HT1080 (cell line): ENCODE measurements at places on chromosomes 5 and 9. TPM values are rescaled to one million over a fixed set of nuclear protein-coding genes. Genes with fewer than 3 reads are reported as not detected.

DNA sequence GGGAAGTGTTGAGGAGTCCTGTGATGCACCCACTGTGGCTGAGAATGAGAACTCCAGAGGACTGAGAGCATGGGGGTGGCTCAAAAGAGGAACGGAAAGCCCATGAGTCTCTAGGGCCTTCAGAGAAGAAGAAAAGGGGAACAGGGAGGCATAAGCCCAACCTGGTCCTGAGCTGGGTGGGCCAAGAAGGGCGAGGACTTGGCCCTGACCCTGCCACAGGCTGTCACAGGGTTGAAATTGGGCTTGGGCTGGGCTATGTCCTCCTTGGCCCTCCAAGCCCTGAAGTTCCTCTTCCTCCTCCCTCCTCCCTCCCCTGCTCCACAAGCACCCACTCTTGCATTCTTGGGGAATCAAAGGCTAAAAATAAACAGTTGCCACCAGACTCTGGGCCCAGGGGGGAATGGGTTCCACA lies 49.3 kb upstream of the PPARGC1B start:
- DNase-seq, result no peak

GRCh38 chr5:111973961-111974360 lies 217.0 kb upstream of the NREP start:
- no peak for DNase-seq

GRCh38 chr5:153885141-153885540 lies 153.6 kb downstream of the FAM114A2 start:
- DNase-seq, result no peak

DNA sequence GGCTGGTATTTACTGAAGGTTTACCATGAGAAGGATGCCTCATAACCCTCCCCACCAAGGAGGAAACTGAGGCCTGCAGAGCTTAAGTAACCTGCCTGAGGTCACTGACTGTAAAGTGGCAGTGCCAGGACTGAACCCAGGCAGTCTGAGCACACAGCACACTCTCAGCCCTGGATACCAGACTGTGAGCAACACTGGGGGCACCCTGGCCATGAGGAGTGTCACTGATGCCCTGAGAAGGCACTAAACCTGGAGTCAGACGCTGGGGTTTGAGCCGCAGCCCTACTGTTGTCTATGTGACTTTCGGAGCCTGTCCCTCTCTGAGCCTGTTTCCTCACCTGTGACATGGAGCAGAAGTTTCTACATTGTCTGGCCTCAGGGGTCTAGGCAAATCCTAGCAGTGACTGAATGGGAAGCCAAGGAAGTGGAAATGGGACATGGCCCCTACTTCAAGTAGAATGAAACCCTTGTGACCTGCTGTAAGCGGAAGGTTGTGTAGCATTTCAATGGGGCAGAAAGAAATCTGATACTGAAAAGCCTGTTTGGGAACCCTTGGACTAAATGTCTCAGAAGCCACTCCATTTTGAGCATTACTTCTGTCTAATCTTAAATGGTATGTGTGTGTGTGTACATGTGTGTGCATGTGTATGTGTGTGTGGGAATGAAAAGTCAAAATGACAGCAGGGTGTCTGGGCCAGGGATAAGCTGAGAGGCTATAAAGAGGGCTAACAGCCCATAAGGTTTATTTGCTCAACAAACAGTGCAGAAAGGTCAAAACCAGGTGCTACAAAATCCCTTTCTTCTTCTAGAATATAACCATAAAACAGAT lies 36.0 kb downstream of the B4GALT1 start:
- DNase-seq, result no peak

DNA sequence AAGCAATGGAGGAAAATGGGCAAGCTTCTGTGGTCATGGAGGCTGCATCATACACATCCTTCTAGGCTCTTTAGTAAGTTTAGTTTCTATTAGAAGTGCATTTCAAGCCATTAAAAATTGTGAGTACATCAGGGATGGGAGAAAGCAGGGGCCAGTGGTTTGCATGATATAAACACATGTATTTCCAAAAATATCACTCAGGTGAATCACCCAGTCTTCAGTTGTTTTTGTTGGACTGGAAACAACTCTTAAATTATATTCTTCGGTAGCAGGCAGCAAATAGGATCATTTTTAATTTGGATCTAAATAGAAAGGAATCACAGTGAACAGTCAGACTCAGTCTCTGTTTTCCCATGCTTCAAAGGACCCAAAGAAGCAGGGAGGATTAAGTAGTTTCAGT lies 657.9 kb downstream of the TLR4 start:
- DNase-seq, result peak; percentile 53

DNA sequence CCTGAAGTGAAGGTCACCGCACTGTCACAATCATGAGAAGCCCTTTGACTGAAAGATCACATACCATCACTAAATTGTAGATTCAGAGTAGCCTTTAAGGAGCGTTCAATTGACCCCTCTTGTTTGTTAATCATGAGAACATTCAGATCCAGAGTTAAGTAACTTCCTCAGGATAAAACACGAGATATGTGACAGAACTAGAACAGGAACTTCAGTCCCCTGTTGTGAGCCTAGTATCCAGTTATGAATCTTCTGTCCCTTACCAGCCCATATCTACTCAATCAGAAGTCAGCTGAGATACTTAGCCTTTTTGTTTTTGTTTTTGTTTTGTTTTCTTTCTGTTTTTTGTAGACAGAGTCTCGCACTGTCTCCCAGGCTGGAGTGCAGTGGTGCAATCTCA lies 547.3 kb downstream of the DTWD2 start:
- no peak for DNase-seq

- no peak for DNase-seq
Observed at GRCh38 chr5:180540050-180540694, 46.0 kb downstream of the CNOT6 start.

- no peak for DNase-seq
Observed at GRCh38 chr9:112489039-112489546, 2.5 kb downstream of the KIAA1958 start.

- DNase-seq, result no peak
Observed at GRCh38 chr9:16214677-16215352, 655.7 kb downstream of the BNC2 start.

DNA sequence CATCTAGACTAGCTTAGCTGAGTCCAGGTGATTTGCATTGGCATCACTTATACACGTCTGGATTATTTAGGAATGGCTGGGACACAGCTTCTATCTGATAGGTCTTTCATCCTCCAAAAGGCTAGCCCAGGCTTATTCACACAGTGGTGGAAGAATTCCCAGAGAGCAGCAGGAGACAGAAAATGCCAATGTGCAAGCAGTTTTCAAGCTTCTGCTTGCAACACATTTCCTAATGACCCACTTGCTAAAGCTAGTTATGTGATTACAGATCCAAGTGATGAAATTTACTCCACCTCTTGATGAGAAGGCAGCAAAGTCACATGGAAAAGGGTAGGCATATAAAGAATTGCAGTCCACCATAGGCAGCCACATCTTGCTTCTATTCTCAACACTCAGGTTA lies 44.2 kb upstream of the MAST4 start:
- DNase-seq, result no peak

DNA sequence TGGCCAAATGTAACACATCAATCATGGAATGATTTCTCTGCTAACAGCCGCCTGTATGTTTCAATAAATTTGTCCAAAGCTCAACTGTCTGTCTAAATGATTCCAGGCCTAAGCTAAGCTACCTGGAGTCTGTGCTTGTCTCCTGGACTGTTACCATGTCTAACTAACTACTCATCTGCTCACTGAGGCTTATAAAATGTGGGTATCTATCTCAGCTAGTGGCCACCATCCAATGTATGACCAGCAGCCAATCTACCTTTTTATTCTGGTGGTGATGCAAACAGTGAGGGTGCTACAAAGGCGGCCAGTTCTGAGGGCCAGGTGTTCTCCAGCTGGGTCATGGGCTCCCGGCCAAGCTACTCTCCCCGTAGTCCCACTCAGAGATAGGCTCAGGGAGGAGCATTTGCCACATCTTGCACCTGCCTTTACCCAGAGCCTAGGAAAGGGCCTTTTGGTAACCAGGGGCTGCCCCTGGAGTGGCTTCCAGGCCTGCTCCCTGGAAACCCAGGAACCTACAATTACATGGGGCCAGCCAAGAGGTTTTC lies 59.1 kb downstream of the PFDN1 start:
- no peak for DNase-seq

DNA sequence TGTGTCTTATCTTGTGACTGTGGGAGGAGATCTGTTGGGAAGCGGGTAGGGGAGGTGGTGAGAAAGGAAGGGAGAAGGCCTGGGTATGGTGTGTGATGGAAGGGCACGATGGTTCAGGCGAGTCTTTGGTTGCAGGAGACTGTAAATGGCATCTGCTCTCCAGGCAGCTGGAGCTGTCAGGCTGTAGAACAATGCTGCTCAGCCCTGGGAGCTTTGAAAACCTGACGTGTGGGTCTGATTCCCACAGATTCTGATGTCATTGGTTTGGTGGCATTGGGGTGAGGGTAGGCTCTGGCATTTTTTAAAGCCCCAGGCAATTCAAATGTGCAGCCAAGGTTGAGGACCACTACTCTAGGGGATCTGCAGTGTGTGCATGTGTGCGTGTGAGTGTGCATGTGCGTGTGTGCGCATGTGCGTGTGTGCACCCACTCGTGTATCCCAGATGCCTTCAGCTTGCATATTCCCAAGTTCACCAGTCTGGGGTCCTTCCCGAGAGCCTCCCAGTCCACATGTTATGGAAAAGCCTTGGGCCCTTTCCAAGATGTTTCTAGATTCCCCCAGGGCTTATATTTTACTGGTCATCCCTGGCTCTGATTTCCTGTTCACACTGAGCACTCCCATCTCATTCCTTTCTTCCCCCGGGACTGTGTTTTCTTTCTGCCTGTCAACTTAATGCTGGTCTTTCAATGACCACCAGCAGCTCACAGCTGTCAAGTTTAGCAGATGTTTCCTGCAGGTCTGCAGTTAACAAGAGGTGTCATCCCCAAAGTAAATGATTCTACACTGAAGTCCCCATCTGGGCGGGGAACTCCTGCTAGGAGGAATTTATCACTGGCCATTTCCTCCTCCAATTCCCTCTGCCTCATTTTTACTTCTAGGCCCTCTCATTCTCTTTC lies 34.0 kb downstream of the BOD1 start:
- DNase-seq, result no peak

GRCh38 chr5:126849101-126849678 lies 72.3 kb downstream of the LMNB1 start:
- no peak for DNase-seq

GRCh38 chr5:167140548-167141291 lies 1150.7 kb upstream of the WWC1 start:
- DNase-seq, result no peak

DNA sequence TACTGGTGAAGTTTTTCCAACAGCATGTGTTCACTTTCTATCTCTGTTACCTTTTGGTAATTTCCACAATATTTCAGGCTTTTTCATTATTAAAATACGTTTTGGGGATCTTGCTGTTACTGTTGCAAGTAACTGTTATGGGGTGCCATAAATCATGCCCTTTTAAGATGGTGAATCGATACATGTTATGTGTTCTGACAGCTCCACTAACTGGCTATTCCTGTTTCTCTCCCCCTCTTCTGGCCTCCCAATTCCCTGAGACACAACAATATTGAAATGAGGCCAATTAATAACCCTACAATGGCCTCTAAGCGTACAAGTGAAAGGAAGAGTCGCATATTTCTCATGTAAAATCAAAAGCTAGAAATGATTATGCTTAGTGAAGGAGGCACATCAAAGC lies 13.1 kb upstream of the MSH3 start:
- DNase-seq, result no peak

DNA sequence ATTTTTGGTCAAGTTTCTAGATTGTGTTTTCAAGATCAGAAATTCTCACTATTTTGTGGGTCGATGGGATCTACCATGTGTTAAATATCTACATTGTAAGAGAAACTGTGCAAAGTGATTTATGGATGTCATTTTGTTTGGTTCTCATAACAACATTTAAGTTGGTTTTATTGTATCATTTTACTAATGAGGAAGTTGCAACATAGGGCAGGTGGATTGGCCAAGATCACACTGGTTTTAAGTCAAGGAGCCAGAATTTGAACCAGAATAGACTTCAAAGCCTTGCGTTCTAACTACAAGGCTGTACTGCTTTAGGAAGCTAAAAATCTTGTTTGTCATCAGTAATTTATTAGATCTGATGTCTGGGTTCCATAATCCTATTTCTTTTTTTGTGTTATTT lies 23.4 kb downstream of the SH3TC2 start:
- DNase-seq, result no peak

DNA sequence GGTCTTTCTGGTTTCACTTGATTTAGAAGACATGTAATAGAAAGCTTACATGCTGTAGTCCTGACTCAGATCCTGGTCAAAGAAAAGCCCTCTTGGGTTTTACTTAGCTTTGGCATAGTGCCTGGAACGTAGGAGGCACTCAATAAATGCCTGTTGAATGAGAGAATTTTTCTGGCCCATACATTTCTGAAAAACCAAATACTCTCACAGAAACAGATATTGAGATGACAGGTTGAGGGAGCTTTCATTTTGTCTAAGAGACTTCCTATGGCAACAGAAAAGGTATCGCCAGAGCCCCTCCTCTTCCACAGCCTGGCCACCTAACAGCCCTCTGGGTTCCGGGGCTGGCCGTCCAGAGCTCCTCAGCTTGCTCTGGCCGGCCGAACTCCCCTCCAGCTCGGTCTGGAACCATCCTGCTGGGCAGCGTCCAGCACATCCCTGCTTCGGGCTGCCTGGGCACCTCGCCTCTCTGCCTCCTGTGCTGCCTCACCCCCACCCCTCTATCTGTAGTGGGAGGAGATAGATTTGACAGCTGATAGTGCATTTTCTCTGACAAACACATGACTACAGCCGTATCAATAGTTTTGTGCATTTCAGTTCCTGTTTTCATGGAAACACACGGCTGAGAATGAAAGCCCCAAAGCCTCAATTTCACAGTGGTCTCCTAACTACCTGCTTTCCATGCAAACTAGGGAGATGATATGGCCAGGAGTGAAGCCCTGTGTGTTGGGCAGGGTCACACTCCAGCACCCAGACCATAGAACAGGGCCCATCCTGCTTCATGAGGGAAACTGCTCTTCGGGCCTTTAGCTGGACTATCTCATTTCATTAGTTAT lies 1.1 kb downstream of the IL4 start:
- DNase-seq, result peak; percentile 83

DNA sequence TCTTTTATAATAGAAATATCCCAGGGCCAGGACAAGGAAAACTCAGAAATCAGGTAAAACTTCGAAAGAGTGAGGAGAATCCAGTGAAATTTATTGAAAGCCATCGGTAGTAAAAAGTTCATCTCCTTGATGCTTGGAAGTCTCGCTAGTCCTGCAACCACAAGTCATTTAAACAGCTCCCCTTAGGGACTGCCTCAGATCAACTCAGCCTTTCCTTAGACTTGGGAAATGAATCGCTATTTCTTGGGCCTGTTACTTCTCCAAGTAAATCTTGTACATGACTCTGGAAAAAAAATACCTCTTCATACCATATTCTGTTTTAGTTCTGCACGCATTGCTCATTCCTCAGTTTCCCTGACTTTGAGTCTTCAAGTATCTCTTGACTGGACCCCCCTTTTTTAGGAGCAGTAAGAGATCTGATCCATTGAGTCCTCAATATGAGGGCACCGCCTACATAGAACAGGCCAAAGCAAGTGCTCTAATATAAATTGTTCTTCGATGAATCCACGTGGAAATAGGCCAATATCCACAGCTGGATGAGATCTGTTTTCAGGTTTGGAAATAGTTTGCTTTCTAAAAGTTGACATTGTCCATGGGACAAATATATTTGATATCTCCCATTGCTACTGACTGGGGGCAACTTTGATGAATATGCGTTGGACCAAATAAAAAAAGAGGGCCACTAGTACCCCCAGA lies 114.2 kb downstream of the PRDM6 start:
- DNase-seq, result no peak

GRCh38 chr5:136364307-136364706 lies 1.0 kb downstream of the TRPC7 start:
- no peak for DNase-seq

SPAAR gene
- total RNA-seq, result 0.05 and 0.23 TPM in 2 replicates

ELAVL2 gene
- total RNA-seq, result 0.45 TPM in 1 of 2 replicates, not detected in the other

NR5A1 gene
- not detected in 2 replicates for total RNA-seq

NR2F1-AS1 gene
- total RNA-seq, result 2.2 and 3.0 TPM in 2 replicates

PDE6A gene
- total RNA-seq, result not detected in 2 replicates

IL4 gene
- total RNA-seq, result not detected in 2 replicates

SPATA31A3 gene
- total RNA-seq, result not detected in 2 replicates

MEGF10 gene
- total RNA-seq, result 1.1 and 2.7 TPM in 2 replicates
